ENCODE measurements at places on chromosomes 16 and 17.
A peak's percentile ranks its signal among the peaks of the same experiment; 100 is the strongest.

DNA sequence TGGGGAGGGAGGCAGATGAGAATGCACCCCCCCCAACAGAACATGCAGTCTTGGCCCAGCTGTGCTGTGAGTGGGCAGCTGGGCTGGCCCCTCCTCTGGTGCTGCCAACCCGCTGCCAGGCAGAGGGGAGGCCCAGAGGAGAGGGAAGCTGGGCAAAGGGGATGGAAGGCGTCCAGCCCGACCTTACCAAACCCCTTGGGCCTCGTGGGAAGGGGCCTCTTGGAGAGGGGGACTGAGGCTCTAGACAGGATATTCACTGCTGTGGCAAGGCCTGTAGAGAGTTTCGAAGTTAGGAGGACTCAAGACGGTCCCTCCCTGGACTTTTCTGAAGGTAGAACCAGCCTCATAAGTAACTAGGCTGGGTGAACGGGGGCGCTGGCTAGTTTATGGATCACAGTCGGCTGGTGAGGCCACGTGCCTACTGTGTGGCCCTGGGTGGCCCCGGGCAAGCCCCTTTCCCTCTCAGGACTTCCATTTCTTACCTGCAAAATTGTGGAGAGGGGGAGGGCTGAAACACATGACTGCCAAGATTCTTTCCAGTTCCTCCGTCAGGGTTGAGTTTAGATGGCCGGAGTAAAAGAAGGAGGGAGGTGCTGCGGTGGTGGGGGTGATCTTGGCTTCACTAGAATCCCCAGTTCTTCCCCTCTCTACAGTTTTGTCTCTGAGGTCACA is 857 bp upstream of the STAT5A start:
- no peak for DNase-seq

- peak; percentile 97 for DNase-seq
Measured at GRCh38 chr16:46689365-46690280, at the start of gene ORC6. Gene ORC6 (plus strand): TSS chr16:46689659. CDS start chr16:46689706, 47 bp downstream.

DNA sequence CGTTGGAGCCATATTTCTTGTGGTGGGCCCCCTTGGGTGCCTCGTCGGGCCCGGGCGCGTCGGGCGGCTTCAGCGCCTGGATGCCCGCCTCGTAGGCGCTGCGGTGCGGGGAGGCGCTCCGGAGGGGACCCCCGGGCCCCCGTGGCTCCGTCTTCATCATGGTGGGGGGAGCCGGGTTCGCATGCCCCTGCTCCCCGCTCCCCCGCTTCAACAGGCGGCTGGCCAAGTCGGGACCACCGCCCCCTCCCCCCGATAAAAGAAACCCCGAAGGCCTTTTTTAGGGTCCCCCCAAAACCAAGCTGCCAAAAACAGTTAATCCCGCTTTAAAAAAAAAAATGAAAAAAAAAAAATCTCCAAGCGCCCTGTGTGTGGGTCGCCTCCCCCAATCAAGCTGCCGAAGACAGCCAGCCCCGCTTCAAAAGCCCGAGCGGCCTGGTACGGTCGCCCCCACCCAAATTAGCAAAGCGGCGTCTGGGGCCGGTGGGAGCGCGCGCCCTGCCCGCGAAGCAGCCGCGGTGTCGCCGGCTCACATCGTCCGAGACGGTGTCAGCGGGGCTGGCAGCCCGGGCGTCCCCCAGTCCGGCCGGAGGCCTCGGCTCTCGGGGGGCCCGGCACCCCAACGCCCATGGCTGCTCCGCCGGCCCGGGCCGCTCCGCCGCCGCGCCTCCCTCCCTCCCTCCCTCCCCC is at the start of gene PPP1R9B:
PPP1R9B (minus strand) TSS at position 324 of the 687 bp plus-strand sequence; CDS start at position 160, 164 bp downstream.
- DNase-seq, result no peak

GRCh38 chr16:88013091-88013609 is 61.9 kb downstream of the BANP start:
- no peak for DNase-seq

DNA sequence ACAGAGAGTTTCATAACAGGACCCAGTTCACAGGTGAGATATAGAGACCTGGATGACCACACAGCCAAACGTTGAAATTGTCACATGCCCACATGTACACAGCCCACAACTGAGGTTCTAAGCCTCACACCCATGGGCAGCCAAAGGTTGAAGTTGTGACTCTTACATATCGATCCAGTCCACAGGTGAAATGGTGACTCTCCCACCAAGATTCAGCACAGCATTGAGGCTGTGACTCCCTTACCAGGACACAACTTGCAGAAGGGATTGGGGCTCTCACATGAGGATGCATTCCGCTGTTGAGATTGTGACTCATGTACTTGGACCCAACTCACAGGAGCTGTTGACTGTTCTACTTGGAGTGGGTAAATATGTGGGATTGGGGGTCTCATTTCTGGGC is 1836.4 kb downstream of the TP53TG3F start:
- no peak for DNase-seq

DNA sequence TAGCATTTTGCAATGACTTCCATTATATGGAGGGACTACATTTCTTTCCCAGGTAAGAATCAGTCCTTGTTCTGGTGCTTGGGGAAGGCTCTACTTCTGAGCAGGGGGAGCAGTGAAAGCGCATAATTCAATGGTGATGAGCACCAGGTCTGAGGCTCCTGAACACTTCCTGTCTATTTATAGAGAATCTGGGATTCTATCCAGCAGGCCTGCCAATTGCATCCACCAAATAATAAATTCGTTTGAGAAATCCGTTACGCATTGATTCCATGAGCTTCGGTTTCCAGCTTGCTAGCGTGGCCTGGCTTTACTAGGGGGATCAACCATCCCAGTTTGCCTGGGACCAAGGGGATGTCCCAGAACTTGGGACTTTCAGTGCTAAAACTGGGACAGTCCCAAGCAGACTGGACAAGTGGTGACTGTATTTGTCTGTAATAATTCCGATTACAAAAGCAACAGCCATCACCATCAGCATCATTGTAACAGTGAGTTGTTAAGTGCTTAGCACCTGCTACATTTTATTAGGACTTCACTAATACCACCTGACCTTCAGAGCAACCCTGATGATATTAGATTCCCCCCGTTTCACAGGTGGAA is 349.9 kb downstream of the MAF start:
- DNase-seq, result no peak

DNA sequence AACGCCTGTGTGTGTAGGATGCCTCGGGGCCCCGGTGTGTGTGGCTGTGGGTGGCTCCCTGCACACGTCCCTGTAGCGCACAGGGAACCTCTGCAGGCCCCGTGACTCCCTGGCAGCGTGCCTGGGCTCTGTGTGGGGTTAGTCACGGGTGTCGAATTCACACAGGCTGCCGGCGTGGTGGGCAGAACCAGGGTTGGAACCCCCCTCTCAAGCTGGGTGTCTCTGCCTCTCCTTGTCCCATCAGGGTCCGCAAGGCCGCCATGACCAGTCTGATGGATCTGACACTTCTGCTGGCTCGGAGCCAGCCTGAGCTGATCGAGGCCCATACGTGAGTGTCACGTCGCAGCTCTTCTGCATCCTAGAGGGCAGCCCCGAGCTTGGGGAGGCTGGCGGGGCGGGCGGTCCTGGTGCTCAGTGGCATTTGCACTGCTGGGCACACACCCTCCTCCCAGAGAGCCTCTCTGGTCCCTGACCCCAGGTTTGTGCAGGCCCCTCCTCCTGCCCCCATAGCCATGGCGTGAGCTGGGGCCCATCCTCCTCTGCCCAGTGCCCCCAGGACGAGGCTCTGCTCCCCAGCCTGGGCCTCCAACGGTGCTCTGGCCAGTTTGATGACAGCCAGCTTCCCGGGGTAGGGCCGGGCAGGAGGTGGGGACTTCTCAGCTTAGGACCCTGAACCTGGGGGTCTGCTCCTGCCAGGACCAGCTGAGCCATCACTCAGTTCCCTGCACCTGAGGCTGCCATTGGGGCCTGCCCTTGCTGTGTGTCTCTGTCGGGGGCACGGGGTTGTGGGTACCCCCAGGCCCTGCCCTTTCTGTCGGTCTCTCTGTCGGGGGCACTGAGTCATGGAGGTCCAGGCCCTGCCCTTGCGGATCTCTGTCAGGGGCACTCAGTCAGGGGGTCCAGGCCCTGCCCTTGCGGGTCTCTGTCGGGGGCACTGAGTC is 88.1 kb upstream of the ZNF750 start:
- DNase-seq, result no peak

GRCh38 chr17:14731591-14731990 is 430.7 kb downstream of the HS3ST3B1 start:
- DNase-seq, result no peak

DNA sequence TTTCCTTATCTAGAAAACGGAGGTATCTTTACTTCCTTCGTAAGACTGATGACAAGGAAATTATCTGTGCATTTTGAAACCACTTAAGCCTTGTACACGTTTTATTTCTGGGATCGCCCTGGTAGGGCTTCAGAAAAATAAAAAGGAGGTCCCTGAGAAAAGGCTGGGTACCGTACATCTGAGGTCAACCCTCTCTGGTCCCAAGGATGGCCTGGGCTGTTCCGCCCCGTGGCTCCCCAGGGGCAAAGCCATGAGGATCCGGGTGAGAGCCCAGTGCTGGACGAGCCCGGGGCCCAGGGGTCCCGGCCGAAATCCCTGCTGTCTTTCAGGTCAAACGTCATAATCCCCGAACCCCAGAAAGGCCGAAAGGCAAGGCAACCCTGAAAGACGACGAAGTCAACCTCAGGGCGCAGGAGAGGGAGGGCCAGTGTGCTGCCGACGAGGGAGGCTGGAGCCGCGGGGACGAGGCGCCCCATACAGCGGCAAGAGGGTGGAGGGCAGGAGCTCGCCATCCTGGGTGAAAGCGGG is 656 bp upstream of the FUS start:
- no peak for DNase-seq

DNA sequence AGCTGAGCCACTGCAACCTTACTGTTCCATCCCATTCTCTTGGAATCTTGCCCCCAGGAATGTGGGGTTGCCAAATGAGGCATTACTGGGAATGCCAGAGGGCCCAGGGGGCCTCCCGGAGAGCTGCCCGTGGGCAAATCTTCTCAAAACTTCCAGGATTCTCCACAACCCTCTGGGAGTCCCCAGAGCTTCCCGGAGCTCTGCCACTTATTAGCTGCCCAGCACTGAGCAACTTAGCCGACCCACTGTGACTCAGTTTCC is 306.0 kb downstream of the FOXL1 start:
- no peak for DNase-seq

DNA sequence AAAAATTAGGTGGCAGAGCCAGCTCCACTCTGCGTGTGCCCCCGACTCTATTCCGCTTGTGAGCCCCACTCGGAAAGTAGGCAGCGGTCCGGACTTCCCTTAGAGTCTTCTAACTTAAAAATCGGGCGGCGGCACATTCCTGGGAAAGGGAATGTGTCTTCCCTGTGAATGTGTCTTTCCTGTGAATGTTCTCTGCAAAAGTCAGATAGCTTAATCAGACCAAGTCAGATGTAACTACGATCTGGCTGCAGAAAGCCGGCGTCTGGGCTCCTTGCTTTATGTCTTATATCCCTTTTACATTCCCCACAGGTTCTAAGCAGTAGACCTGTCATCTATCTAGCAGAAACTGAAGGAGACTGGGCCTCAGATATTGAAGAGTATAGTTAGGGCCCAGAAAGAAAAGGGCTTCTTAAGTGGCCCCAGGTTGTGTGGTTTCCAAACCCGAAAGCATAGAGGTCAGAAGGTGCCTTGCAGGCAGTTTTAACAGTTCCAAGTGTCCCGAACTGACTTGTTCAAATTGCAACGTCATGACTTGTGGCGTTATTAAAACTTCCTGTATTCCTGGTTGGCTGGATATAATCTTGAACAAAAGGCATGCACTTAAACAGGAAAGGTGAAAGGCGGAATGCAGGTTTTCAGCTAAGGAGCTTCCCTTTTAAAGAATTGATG is 601 bp downstream of the PHKB start:
- no peak for DNase-seq

DNA sequence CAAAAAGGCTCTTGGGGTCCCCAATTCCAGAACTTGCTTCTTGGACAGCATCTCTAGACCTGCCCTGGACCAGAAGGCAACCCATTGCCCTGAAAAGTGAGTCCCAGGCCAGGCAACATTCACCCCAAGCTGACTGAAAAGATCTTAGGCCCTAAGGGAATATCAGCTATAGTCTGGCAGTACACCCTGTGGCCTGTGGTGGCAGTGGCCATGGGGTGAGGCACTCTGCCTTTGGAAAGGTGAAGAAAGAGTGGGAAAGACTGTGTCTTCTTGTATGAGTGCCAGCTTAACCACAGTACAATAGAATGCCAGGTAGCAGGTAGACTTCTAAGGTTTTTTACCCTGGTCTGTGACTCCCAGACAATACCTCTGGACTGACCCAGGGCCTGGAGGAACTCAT is 564.5 kb downstream of the CDH8 start:
- DNase-seq, result no peak

- DNase-seq, result no peak
Measured at GRCh38 chr17:63138713-63139112, 172.7 kb downstream of the TANC2 start.

DNA sequence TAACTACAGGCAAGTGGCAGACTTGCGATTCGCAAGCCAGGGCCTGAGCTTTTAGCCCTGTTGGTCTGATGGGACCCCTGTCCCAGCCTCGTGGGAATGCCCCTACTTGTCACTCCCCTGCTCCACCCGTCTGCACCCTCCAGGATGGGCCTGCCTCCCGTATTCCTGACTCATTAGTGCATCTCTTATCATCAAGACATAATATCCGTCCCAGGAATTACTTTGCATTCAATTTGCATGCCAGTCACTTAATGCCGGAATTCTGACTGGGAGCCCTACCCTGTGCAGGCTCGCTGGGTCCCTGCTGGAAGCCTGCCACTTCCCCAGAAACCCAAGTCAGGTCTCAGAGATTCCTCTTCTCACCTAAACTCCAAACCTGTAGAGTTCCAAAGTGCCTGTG is 3.3 kb downstream of the PRSS53 start:
- no peak for DNase-seq

GRCh38 chr17:59257101-59257500 is 36.8 kb downstream of the GDPD1 start:
- DNase-seq, result no peak

DNA sequence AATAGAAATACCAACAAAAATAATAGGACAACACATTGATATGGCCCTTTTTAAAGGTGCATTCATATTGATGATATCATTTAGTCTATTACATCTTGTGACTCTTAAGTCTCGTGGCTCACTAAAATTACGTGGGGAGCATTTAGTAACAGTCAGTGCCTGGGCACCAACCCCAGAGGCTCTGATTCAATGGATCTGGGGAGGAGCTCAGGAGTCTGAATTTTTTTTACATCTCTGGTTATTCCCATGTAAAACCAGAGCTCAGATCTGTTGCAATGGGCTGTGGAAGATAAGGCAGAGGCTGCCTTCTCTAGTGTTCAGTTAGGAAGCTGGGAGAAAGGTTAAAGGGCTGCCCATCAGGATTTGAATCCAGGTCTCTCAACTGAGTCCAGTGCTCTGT is 549.9 kb upstream of the CDH5 start:
- no peak for DNase-seq

GRCh38 chr17:31787857-31788570 is 71.0 kb downstream of the COPRS start:
- no peak for DNase-seq

Measured in neuronal stem cell (in vitro differentiated cells).